ENCODE measurements at places on chromosomes 7 and 10. TPM values are rescaled to one million over a fixed set of nuclear protein-coding genes. Genes with fewer than 3 reads are reported as not detected.

Gene SLC25A28
- 30.3 TPM for total RNA-seq

Gene NPTX2
- not detected for total RNA-seq

Gene CPXM2
- not detected for total RNA-seq

Gene GSTO2
- 1.4 TPM for total RNA-seq

Gene AKR1C8
- total RNA-seq, result not detected

Gene CFTR
- total RNA-seq, result not detected

Gene KBTBD2
- 26.6 TPM for total RNA-seq

Gene VGF
- total RNA-seq, result 22.7 TPM

Gene MKI67
- total RNA-seq, result 58.1 TPM

Gene SLC18A2
- 0.06 TPM for total RNA-seq

Gene FRMD4A
- 6.0 TPM for total RNA-seq

Data from A549 treated with CpdA at 1 μM for 4 hours (cell line).